ENCODE measurements at places on chromosomes 3 and 15. TPM values are rescaled to one million over a fixed set of nuclear protein-coding genes. Genes with fewer than 3 reads are reported as not detected.

TLR9 gene
- total RNA-seq: 0.16 TPM

EIF2A gene
- total RNA-seq: 60.6 TPM

STAB1 gene
- total RNA-seq: 0.66 TPM

DNA sequence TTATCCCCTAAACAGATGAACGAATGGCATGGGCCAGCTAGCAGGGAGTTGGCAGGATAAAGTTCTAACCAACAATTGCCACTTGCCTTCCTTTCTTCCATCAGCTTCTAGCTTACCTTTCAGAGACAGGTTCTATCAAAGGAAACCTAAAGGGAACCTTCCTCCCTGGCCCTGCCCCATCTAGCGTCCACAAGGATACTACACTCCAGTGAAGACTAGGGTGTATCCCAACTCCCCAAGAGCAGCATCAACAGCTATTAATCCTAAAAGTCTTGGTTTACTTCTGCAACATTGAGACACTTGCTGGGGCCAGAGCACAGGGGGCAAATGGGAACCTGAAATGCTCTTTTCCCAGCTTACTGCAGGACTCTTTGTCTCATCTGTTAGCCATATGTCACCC is 37.0 kb upstream of the TMC3 start:
- no peaks in the 10 kb centered on the region for H3K36me3 ChIP-seq
- no peak overlapping the region for H3K4me3 ChIP-seq
- peaks cover 6% of the 10 kb centered on the region for H3K4me1 ChIP-seq

- H3K4me1 ChIP-seq: peaks cover 2% of the 10 kb centered on the region
- no peak overlapping the region for H3K27ac ChIP-seq
- H3K4me3 ChIP-seq: no peak overlapping the region
- H3K36me3 ChIP-seq: peaks cover 22% of the 10 kb centered on the region
- DNase-seq: no peak
These were observed 559.0 kb upstream of the GOLIM4 start for GRCh38 chr3:168654700-168655099.

DNA sequence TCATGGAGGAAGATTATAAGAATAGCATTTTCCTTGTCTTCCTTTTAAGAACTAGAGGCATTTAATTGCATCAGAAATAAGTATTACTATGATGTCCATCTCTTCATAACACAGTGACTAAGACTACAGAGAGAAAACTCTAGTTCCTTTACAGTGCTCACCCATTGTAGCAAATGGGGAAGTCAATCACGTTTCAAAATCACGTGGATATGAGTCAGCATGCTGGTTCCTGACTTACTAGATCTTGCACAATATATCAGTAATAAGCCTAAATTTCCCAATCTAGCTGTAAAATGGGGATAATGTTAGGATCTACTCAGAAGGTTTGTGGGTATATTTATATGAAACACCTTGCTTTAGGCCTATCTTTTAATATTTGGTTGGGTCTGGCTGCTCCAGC is 254.8 kb upstream of the EOMES start:
- H3K27me3 ChIP-seq: no peaks in the 10 kb centered on the region
- no peaks in the 10 kb centered on the region for H3K36me3 ChIP-seq
- no peaks in the 10 kb centered on the region for H3K4me1 ChIP-seq
- no peak overlapping the region for H3K4me3 ChIP-seq

- H3K36me3 ChIP-seq: no peaks in the 10 kb centered on the region
- H3K27me3 ChIP-seq: no peaks in the 10 kb centered on the region
- no peaks in the 10 kb centered on the region for H3K4me1 ChIP-seq
- DNase-seq: no peak
- no peak overlapping the region for H3K27ac ChIP-seq
- no peak overlapping the region for H3K4me3 ChIP-seq
These were observed 117.9 kb upstream of the COL8A1 start for GRCh38 chr3:99520513-99520912.

GRCh38 chr3:147132168-147132567 is 274.2 kb downstream of the ZIC4 start:
- H3K4me3 ChIP-seq: no peak overlapping the region
- DNase-seq: no peak
- no peaks in the 10 kb centered on the region for H3K27me3 ChIP-seq
- no peaks in the 10 kb centered on the region for H3K36me3 ChIP-seq

DNA sequence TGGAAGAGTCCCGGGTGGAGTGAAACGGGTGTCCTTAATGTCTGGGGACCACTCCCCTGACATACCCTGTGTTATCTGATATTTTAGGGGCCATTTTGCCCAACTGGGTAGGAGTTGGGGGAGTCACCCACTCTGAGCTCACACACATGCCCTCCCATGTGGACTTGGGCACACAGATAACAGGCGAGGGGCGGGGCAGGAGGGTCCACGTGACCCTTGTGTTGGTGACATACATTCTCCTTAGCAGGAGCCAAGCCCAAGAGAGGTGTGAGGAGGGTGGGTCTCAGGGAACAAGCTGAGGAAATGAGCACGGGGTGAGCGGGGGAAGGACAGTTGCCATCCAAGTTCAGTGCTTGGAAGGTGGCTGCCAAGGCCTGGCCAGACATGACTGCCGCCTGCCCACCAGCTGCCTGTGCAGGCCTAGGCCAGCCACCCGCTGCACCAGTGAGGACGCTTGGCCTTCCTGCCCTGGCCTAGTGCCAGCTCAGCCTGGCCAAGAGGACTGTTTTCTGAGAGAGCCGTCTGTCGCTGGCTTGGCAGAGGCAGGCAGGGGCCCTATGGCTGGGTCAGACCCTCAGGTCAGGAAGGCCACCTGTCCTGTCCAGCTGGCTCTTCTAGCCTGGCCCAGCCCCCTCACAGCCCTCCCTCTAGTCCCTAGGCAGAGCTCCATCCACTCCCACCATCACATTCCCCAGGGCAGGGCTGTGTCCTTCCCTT is 31.3 kb upstream of the TMEM115 start:
- H3K27ac ChIP-seq: no peak overlapping the region
- no peak for DNase-seq
- no peaks in the 10 kb centered on the region for H3K27me3 ChIP-seq
- no peaks in the 10 kb centered on the region for H3K36me3 ChIP-seq
- no peak overlapping the region for H3K4me3 ChIP-seq

- peaks cover 9% of the 10 kb centered on the region for H3K4me1 ChIP-seq
- no peaks in the 10 kb centered on the region for H3K36me3 ChIP-seq
- H3K27me3 ChIP-seq: peaks cover 16% of the 10 kb centered on the region
- H3K4me3 ChIP-seq: no peak overlapping the region
These were observed 8.3 kb upstream of the PDCD6IP start for GRCh38 chr3:33790091-33790490.

DNA sequence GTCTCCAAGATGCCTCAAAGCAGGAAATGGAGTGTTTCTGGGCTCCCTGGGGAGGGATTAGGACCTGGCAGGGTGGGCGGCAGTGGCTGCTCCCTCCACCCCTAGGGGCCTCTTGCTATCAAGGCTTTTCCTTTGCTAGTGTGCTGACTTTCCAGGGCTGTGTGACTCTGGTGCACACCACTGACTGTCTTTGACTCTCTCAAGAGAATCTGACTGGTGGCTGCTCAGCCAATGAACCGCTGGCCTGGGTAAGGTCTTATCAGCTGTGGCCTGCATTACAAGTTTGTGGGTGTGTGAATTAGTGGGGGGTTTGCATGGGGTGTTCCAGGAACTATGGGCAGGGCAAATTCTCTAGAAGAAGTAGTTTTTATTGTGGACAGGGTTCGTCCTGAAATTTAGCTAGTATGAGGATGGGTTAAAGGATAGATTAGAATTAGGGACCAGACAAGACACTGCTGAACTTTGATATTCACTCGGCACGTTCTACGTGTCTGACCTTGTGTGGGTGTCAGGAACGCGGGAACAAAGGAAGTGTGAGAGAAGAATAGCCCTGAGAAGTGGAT is 29.5 kb downstream of the SIAH2 start:
- H3K27me3 ChIP-seq: no peaks in the 10 kb centered on the region
- H3K36me3 ChIP-seq: no peaks in the 10 kb centered on the region

Data from mesothelial cell of epicardium (in vitro differentiated cells).